ENCODE measurements at places on chromosomes 7 and 10.

DNA sequence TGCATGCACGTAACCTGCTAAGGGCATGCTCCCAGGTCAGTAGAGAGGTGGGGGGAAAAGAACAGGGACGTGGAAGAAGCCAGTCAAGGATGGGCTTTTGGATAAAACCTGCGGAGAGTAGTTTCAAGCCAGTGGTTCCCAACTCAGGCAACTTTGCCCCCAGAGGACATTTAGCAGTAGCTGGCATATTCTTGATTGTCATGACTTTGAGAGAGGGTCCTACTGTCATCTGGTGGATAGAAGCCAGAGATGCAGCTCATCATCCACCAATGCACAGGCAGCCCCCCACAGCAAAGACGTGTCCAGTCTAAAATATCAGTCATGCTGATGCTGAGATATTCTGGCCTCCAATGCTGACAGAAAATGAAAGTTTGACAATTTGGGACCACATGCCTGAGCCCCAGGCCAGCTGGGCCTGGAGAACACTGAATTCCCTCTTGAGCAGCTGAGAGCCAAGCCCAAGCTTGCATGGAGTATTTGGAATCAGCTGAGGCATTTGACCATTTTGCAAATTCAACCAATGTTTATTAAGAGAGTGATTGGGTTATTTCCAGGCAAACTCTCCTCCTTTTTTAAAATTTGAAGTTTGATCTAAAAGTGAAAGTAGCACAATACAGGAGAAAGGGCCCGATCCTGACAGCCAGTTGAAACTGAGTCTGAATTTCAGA, 110.0 kb upstream of the C7orf33 start:
- DNase-seq = no peak

GRCh38 chr7:155791214-155791737, 21.0 kb downstream of the SHH start:
- no peak for DNase-seq

GRCh38 chr10:5314840-5315239, 49.9 kb upstream of the UCN3 start:
- DNase-seq = no peak

DNA sequence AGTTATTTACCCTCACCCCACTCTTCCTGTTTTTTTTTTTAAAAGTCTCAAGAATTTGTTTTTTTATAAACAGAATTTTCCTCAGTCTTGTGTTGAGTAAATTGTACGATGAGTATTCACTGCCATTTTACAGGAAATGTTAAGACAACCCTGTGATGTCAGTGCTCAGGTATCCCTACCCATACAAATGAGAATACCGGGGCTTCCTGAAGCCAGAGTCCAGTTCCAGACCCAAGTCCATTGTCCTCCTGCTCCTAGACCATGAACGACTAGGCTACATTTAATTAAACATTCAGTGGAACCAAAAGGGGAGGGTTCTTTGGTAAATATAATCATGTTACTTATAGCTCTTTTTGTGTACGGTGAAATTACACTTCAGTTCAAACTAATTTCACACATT, 79.2 kb downstream of the GNAI1 start:
- DNase-seq = no peak

DNA sequence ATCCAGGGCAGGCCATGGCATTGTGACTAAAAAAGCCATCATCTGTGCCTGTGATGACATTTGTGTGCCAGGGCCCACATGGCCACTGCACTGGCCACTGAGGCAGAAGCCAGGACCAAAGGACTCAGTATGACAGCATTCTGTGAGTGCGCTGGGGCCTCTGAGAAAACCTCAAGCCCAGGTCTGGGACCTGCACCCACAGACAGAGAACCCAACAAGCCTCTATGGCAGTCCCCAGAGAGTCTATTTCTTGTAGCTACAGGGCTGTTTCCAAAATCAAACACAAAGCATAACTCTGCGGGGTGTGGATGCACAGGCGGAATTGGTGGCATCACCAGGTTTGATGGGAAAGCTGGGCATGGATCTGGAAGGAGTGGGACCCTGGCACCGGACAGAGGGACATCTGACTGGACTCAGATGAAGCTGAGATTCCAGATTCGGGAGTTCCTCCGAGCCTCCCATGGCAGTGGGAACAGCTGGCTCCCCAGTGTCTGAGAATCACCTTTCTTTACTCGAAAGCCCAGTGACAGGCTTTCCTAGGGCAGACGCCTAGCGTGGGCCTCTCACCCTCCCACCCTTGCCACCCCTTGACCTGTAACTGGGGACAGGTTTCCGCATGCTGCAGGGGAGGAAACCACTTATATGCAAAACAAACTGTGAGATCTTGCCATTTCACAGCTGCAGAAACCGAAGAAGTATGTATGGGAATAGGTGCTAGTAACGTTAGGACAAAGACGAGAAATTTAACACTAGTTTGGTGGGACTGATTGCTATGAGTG, 70.6 kb upstream of the RHEB start:
- no peak for DNase-seq

DNA sequence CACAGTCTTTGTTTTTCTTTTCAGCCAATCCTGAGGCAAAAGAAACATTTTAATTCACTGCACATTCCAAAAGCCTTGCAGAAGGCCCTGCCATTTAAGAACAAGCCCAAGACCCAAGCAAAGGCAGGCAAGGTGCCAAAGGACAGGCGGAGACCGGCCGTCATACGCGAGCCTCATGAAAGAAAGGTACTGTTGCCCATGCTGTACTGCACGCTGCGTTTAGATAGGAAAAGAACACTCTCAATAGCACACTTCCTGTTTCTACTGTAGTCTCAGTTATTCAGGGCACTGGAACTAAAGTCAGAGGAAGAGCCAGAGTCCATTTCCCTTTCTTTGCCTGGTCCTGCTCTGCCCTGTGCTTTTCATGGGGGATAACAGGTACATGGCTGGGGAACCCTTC, 47.6 kb downstream of the BMS1 start:
- DNase-seq = no peak

GRCh38 chr7:36606153-36606975, 117.9 kb downstream of the AOAH start:
- DNase-seq = no peak

DNA sequence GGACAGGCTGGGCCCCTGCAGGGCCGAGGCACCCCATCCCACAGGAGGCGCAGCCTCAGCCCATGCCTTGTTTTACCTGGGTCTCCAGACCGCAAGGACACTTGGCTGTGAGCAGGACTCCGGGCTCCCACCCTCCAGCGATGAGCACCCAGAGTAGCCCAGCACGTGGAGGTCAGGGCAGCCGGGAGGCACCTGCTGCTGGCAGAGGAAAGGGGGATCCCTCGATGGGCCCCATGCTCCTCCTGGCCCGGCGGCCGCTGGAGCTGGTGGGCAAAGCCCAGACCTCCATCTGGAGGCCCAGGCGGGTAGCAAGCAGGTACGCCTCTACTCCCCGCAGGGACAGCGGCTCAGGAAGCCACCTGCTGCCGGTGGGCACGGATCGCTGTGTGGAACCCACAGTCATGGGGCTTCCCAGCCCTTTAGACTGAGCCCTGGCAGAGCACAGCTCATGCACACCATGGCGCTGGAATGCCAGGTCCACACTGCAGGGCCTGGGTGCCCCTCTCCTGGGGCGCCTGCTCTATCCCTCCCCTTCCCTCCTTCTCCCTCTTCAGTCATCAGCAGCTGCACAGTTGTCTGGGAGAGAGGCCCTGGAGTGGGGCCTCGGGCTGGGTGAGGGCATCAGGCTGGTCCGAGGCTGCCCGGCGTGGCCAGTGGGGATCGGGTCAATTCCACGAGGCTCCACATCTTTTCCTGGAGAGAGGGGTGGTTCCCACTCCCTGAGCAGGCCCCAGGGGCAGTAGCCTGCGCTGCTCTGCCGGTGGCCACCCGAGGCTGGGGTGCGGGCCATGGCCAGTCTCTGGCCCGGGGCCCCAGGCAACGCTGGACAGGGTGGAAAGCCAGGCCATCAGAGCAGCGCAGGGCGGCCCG, 65.7 kb downstream of the PWWP2B start:
- DNase-seq = no peak

GRCh38 chr7:12706900-12707536, 19.6 kb downstream of the ARL4A start:
- no peak for DNase-seq

GRCh38 chr7:132840199-132840598, 241.7 kb downstream of the CHCHD3 start:
- DNase-seq = no peak

- no peak for DNase-seq
These were observed 30.6 kb upstream of the CABCOCO1 start for GRCh38 chr10:61632057-61632670.

GRCh38 chr7:159022238-159022993, 122.3 kb downstream of the VIPR2 start:
- DNase-seq = no peak

DNA sequence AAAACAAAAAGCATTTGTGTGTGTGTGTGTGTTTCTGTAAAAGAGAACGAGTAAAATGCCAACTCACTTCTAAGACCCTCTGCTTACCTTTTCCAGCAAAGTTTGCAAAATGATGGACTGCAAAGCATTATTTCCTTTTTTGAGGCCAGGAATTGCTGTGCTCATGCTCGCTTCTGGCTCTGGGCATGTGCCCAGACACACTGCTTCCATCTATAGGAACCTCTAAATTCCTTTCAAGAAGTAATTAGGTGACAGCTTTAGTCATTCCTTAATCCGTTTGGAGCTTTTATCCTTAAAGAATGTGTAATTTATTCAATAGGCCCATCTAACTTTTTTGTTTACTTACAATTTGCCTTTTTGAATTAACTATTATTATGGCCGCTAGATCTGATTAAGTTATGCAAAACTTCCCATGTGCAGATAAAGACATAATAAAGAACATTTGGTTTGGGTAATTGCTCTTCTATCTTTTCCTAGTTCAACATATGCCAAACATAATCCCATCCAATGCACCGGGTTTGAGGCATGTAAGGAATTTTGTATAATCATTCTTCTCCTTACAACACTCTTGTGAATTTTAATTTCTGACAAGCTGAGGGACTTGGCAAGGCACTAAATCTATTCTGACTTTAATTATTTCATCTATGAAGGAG, 34.7 kb downstream of the A1CF start:
- no peak for DNase-seq

Measured in stimulated activated CD8-positive, alpha-beta memory T cell treated with anti-CD3 and anti-CD28 coated beads, Interleukin-15, amount 100 ng/mL, for 48 hours (primary cell).